ENCODE measurements at places on chromosomes 5 and 9. TPM values are rescaled to one million over a fixed set of nuclear protein-coding genes. Genes with fewer than 3 reads are reported as not detected.

The ESM1 gene
- total RNA-seq: 0.73 TPM

The TOR4A gene
- 1.2 TPM for total RNA-seq

The TTC23L gene
- total RNA-seq: 0.59 TPM

GRCh38 chr9:114908805-114909448 lies 21.5 kb downstream of the TNFSF8 start:
- H3K27me3 ChIP-seq: peaks cover 9% of the 10 kb centered on the region
- H3K36me3 ChIP-seq: no peaks in the 10 kb centered on the region
- no peak overlapping the region for H3K4me3 ChIP-seq
- peaks cover 23% of the 10 kb centered on the region for H3K4me1 ChIP-seq
- peak; percentile 23 for DNase-seq

The PCDHGC3 gene
- 99.9 TPM for total RNA-seq

GRCh38 chr9:134473141-134474054 lies 147.1 kb downstream of the RXRA start:
- no peak overlapping the region for H3K4me3 ChIP-seq
- peaks cover 32% of the 10 kb centered on the region for H3K4me1 ChIP-seq
- peak overlapping the region; percentile 80 for H3K27ac ChIP-seq
- no peaks in the 10 kb centered on the region for H3K36me3 ChIP-seq
- DNase-seq: no peak
- no peaks in the 10 kb centered on the region for H3K27me3 ChIP-seq

The LRRTM2 gene
- total RNA-seq: not detected

DNA sequence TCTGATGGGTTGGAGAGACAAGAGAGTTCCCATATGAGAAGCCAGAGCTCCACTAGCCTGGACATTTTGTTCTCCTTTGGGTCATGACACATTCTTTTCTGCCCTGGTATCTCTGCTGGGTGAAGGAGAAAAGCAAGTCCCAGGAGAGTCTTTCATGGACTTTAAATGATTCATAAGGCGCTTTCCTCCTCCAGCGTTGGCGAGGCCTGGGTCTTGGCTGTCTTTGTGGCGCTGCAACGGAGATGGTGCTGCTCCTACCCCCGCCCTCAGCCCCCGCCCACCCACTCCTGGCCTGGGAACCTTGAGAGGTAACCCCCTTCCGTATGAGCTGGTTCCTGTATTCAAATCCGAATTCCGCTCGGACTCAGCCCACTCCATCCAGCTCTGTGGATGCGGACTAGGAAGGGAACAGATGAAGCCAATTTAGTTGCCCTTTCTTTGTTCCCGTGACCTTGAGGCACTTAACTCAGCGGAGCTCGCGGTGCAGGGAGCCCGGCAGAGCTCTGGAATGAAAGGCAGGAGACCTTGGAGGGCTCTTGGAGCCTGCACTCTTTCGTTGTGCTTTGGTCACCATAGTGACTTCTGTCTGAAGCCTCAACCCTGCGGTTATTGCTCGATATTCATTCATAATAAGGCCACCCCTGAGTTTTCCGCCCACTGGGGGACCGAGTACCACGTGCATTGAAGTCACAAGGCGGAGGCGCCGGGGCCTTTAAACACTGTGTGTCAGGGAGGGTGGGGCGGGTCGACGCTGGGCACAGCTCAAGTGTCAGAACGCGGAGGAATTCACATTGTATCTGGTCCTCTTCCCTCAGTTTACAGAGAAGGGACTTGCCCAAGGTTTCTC lies 14.0 kb upstream of the PWWP2A start:
- DNase-seq: no peak
- H3K4me1 ChIP-seq: peaks cover 8% of the 10 kb centered on the region
- no peaks in the 10 kb centered on the region for H3K36me3 ChIP-seq

- H3K4me3 ChIP-seq: no peak overlapping the region
- H3K27ac ChIP-seq: no peak overlapping the region
- no peaks in the 10 kb centered on the region for H3K27me3 ChIP-seq
- peaks cover 3% of the 10 kb centered on the region for H3K4me1 ChIP-seq
- no peaks in the 10 kb centered on the region for H3K36me3 ChIP-seq
Observed at GRCh38 chr5:106755066-106755465, 915.7 kb downstream of the EFNA5 start.

- H3K27me3 ChIP-seq: peaks cover 21% of the 10 kb centered on the region
- H3K4me3 ChIP-seq: no peak overlapping the region
- H3K4me1 ChIP-seq: peaks cover 10% of the 10 kb centered on the region
- no peaks in the 10 kb centered on the region for H3K36me3 ChIP-seq
Observed at GRCh38 chr5:149117970-149118369, 23.3 kb upstream of the ABLIM3 start.

- no peak for DNase-seq
- no peak overlapping the region for H3K27ac ChIP-seq
- H3K4me3 ChIP-seq: no peak overlapping the region
- no peaks in the 10 kb centered on the region for H3K27me3 ChIP-seq
- peaks cover 4% of the 10 kb centered on the region for H3K4me1 ChIP-seq
- H3K36me3 ChIP-seq: no peaks in the 10 kb centered on the region
Observed at GRCh38 chr9:109124121-109124520, 4.4 kb upstream of the TMEM245 start.

DNA sequence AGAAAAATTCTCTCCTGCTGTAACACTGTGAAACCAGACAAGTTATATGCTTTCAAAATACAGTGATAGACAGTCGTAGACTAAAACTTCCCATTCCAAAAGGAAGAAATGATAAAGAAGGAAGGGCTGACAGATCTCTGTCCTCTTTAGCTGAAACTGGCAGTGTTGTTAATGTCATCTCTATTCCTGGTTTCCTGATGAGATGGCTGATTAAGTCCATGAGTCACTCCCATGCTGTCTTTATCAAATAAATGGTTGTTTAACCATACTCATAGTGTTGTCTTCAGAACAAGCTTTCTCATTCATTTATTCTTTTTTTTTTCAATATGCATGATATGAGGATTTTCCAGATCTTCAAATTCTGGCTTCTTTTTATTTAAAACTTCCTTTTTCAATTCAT lies 952.2 kb upstream of the WWC1 start:
- no peak overlapping the region for H3K4me3 ChIP-seq
- DNase-seq: no peak
- H3K27me3 ChIP-seq: peaks cover 36% of the 10 kb centered on the region

DNA sequence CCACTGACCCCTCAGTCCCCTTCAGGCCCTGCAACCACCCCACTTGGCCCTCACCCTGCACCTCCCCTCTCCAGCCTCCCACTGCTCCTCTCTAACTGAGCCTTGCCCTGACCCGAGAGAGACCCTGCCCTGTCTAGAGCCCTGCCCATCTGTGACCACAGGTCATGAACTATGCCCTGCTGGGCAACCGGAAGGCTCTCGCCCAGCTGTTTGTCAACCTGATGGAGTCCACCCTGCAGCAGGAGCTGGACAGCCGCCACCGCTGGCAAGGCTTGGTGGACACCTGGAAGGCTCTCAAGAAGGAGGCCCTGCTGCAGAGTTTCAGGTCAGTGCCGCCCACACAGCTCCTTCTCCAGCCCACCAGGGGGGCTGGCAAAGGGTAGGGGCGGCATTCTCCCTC lies 9.4 kb downstream of the CCDC180 start:
- no peaks in the 10 kb centered on the region for H3K27me3 ChIP-seq
- H3K36me3 ChIP-seq: peaks cover 28% of the 10 kb centered on the region
- DNase-seq: peak; percentile 80
- no peak overlapping the region for H3K27ac ChIP-seq
- no peaks in the 10 kb centered on the region for H3K4me1 ChIP-seq

- no peak for DNase-seq
- no peak overlapping the region for H3K4me3 ChIP-seq
- H3K36me3 ChIP-seq: no peaks in the 10 kb centered on the region
- H3K27ac ChIP-seq: no peak overlapping the region
Observed at GRCh38 chr5:149285153-149285552, 13.5 kb downstream of the AFAP1L1 start.

GRCh38 chr5:80216753-80217596 lies 38.9 kb downstream of the SERINC5 start:
- H3K36me3 ChIP-seq: no peaks in the 10 kb centered on the region
- H3K27ac ChIP-seq: no peak overlapping the region
- H3K27me3 ChIP-seq: no peaks in the 10 kb centered on the region

GRCh38 chr9:69147041-69147834 lies 26.8 kb upstream of the TJP2 start:
- no peak overlapping the region for H3K4me3 ChIP-seq
- H3K27me3 ChIP-seq: no peaks in the 10 kb centered on the region
- H3K36me3 ChIP-seq: peaks cover 11% of the 10 kb centered on the region
- H3K4me1 ChIP-seq: peaks cover 39% of the 10 kb centered on the region
- H3K27ac ChIP-seq: no peak overlapping the region

DNA sequence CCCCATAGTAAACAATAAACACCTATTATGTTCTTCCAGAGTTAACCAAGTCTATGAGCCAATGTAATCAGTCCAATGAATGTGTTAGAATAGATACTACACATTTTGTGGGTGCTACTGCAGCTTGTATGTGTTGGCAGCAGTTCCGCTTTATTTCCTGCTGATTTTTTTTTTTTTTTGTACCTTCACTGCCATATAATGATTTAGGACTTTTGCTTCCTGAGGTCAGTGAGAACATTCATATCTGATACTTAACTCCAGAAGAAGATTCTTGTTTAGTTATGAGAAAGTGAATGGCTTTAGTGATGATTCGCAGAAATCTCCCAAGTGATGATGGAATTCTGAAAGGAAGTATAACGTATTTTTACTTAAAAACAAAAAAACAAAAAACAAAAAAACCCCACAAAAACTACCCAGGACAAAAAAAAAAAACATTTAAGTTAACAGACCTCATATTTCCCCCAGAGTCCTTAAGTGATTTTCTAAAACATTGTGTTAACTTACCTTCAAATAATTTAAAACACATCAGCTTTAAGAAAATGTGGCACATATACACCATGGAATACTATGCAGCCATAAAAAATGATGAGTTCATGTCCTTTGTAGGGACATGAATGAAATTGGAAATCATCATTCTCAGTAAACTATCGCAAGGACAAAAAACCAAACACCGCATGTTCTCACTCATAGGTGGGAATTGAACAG lies 24.7 kb upstream of the LMNB1 start:
- DNase-seq: no peak
- H3K27ac ChIP-seq: no peak overlapping the region
- no peak overlapping the region for H3K4me3 ChIP-seq
- H3K4me1 ChIP-seq: peaks cover 8% of the 10 kb centered on the region
- H3K27me3 ChIP-seq: no peaks in the 10 kb centered on the region

DNA sequence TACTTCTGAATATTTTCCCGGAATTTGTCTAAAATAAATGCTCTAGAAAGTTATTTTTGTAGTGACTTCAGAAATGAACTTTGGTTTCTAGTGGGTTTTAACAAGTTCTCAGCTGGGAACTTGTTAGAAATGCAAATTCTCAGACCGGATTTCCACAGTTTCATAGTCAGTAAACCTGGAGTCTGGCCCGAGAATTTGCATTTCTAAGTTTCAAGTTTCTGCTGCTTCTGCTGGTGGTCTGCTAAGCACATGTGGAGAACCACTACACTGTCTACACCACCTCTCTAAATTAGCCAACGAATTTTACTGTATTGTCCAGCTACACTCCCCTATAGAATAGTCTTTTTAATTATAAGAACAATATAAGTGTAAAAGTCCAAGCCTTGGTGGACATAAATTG lies 208.0 kb downstream of the CHSY3 start:
- H3K4me3 ChIP-seq: no peak overlapping the region
- no peak for DNase-seq
- peaks cover 61% of the 10 kb centered on the region for H3K4me1 ChIP-seq

DNA sequence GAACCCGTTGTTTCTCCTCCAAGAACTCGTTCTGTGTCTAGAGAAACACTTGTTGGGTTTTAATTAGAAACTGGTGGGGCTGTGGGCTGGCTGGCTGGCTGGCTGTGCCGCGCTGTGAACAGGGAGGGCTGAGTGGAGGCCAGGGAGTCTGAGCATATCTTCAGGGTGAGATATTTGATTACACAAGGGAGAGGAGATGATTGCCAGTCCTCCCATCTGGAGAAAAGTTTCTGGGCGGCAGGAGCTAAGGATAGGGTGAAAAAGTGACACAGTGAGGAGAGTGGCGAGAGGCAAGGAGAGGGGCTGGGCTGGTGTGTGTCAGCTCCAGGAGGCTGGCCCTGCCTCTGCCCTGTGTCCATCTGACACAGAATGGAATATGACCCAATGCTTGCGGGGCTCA lies 63.0 kb downstream of the GDNF start:
- H3K36me3 ChIP-seq: peaks cover 4% of the 10 kb centered on the region
- H3K27me3 ChIP-seq: no peaks in the 10 kb centered on the region
- H3K4me3 ChIP-seq: no peak overlapping the region
- H3K4me1 ChIP-seq: peaks cover 16% of the 10 kb centered on the region

DNA sequence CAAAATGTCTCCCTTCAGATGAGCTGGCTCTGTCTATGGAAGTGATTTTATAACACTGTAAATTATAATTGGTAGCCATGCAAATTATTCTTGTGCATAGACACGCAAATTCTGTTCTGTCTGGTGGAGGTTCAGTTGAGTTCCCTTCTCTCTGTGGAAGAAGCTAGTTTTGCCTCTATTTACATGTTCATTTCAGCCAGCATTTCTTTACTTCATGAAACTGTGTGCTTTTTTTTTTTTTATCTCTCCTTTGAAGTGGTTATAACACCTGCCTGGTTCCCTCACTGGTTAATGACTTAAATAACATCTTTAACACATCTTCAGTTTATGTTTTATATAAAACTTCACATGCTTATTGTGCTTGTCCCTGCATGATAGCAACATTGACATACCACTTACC lies 149.4 kb upstream of the FBXL7 start:
- H3K4me1 ChIP-seq: peaks cover 8% of the 10 kb centered on the region
- no peak overlapping the region for H3K4me3 ChIP-seq
- peaks cover 21% of the 10 kb centered on the region for H3K27me3 ChIP-seq

GRCh38 chr5:90854169-90854568 lies 295.6 kb downstream of the ADGRV1 start:
- no peak overlapping the region for H3K4me3 ChIP-seq
- DNase-seq: no peak
- no peaks in the 10 kb centered on the region for H3K27me3 ChIP-seq
- H3K4me1 ChIP-seq: no peaks in the 10 kb centered on the region
- H3K27ac ChIP-seq: no peak overlapping the region
- no peaks in the 10 kb centered on the region for H3K36me3 ChIP-seq

The KIF4B gene
- not detected for total RNA-seq

GRCh38 chr9:22158271-22158670 lies 149.2 kb upstream of the CDKN2B start:
- DNase-seq: no peak
- no peaks in the 10 kb centered on the region for H3K36me3 ChIP-seq
- H3K4me3 ChIP-seq: no peak overlapping the region
- H3K27me3 ChIP-seq: peaks cover 7% of the 10 kb centered on the region
- no peak overlapping the region for H3K27ac ChIP-seq
- peaks cover 21% of the 10 kb centered on the region for H3K4me1 ChIP-seq

DNA sequence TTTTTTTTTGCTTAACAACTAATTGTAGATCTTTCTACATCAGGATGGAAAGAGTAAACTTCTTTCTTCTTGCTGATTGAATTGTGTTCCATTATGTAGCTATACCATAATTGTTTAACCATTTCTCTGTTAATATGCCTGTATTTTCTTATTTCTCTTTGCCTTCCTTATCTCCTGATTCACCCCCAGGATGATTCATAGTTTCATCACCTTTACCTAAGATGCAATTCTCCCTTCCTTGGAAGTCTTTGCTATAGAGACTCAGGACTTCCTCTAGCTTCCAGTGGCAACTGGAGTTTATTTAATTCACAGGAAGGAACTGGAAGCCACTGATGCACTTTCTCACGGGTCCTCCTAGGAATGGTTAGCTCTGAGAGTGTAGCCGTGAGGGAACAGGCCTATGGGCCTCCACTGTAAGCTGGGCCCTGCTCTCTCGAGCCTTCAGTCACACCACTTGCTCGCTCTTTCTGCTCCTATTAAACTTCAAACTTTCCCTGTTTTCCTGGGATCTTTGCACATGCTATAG lies 83.1 kb downstream of the FGF1 start:
- no peaks in the 10 kb centered on the region for H3K27me3 ChIP-seq
- H3K36me3 ChIP-seq: no peaks in the 10 kb centered on the region
- H3K4me1 ChIP-seq: peaks cover 49% of the 10 kb centered on the region
- no peak overlapping the region for H3K4me3 ChIP-seq

- no peaks in the 10 kb centered on the region for H3K4me1 ChIP-seq
- no peak overlapping the region for H3K4me3 ChIP-seq
- H3K36me3 ChIP-seq: no peaks in the 10 kb centered on the region
- no peaks in the 10 kb centered on the region for H3K27me3 ChIP-seq
- no peak overlapping the region for H3K27ac ChIP-seq
Observed at GRCh38 chr9:135000647-135001245, 83.0 kb upstream of the FCN1 start.

The BTNL9 gene
- not detected for total RNA-seq
